ENCODE measurements at places on chromosomes 3 and 15. TPM values are rescaled to one million over a fixed set of nuclear protein-coding genes. Genes with fewer than 3 reads are reported as not detected.
A peak's percentile ranks its signal among the peaks of the same experiment; 100 is the strongest.

The CFAP91 gene
- total RNA-seq = 0.45 TPM

The GXYLT2 gene
- 7.3 TPM for total RNA-seq

The MRPL46 gene
- 68.6 TPM for total RNA-seq

The CTXN2 gene
- not detected for total RNA-seq

The CIB2 gene
- total RNA-seq = 16.4 TPM

The TTC21A gene
- 1.1 TPM for total RNA-seq

The GASK1A gene
- total RNA-seq = 0.59 TPM

The HGD gene
- not detected for total RNA-seq

The PLA2G4F gene
- 5.2 TPM for total RNA-seq

The PLA2G4E gene
- not detected for total RNA-seq

The CDV3 gene
- 159 TPM for total RNA-seq

The LINS1 gene
- 7.7 TPM for total RNA-seq

The ECE2 gene
- not detected for total RNA-seq

The PIERCE2 gene
- 7.2 TPM for total RNA-seq

DNA sequence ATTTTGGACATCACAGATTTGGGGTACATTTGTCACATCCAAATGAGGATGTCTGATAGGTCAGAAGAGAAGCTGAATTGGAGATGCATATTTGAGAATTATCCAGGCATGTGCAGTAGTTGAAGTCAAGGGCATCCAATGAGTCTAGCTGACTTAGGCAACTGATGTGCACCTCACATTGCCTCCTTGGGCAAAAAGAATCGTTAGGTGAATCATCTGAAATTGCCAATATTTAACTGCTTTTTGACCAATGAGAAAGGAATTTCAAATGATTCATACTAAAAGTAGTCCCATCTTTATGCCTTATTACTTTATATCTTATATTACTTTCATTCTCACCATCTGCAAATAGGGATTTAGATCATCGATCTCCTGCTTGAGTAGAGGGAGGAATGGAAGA lies 117.7 kb downstream of the CD47 start:
- no peak for DNase-seq

- DNase-seq = peak; percentile 4
Measured at GRCh38 chr15:64883100-64883581, 28.6 kb upstream of the ANKDD1A start.

- no peak for DNase-seq
Measured at GRCh38 chr3:70824773-70825172, 512.3 kb upstream of the MDFIC2 start.

GRCh38 chr15:94174399-94174802 lies 57.0 kb upstream of the MCTP2 start:
- DNase-seq = no peak

DNA sequence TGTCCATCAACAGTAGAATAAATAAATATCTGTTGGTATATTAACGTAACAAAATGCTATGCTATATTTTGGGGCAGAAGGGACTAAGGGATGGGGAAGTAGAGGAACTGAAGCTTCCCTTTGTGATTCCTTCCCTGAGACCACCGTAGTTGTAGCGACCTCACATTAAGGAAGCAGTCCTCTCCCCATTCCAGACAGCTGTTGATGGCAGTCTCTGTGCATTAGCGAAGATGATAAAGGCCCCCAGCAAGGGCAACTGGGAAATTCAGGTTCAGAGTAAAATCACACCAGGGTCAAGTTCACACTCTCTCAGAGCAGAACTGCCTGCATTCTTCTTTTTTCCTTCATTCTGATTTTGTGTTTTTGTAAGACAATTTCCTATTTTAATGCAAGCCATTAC lies 259.0 kb downstream of the MEX3B start:
- no peak for DNase-seq

GRCh38 chr3:11727207-11727606 lies 83.5 kb upstream of the VGLL4 start:
- no peak for DNase-seq

DNA sequence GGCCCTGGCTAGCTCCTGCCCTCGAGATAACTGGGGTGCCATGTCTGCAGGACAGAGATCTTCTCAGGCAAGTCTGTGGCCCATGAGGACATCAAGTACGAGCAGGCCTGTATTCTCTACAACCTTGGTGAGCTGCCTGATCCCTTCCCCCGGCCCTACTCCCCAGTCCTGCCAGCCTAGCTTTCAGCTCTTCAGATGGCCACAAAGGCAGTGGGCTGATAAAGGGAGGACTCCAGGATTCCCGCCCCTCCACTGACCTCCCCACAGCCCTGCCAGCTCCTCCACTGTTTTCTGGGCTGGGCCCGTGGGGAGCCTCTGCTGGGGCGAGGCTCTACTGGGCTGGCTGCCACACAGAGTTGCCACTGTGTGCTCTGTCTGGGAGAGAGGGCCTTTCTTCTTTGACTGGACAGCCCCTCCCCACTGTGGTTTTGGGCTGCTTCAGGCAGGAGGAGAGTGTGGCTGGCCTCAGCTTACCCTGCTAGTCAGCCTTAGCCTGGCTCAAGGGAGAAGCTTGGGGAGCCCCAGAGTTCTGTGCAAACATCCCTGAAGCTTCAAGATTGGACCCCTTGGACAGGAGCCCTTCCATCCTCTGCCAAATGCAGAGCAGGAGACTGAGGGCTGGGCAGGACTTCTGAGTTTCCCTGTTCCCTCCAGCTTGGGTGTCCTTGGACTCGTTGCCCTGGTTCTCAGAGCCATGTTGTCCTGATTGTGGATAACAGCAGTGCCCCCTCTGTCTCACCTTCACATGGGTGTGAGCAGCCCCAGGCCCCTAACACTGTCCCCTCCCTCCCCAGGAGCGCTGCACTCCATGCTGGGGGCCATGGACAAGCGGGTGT lies 24.4 kb downstream of the PTPN23 start:
- DNase-seq = peak; percentile 72

DNA sequence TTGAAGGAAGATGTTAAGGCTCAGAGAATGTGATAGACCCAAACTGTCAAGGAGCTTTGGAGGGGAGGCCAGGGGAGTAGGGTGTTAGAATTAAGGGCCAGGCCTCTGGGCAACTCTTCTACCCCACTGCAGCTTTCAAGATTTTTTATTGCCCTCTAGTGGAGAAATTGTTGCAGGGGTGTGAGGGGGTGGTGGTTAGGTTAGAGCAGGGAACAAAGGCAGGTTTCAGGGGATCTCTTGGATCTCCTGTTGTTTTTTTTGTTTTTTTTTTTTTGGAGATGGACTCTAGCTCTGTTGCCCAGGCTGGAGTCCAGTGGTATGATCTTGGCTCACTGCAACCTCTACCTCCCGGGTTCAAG lies 1.4 kb upstream of the SEC13 start:
- DNase-seq = no peak

GRCh38 chr3:177484926-177485325 lies 287.6 kb upstream of the TBL1XR1 start:
- no peak for DNase-seq

GRCh38 chr3:13145131-13145825 lies 72.0 kb upstream of the IQSEC1 start:
- peak; percentile 8 for DNase-seq

GRCh38 chr15:72967811-72968530 lies 84.3 kb upstream of the NEO1 start:
- no peak for DNase-seq

DNA sequence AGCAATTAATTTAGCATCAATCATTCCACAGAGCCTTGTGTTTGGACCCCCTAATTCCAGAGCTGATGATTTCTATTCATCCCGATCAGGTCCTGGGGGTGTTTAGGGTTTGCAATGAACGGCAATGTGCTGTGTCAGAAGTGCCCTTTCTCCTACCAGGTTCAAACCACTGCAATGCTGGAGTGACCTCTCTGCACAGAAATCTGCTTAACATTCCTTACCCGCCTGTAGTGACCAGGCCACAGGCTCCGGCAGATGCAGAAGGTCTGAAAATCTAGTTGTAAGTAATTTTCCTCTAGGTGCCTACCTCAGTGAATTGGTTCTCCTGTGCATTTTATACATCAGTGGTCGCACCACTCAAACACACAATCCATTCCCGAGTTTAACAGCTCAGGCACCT lies 725.3 kb upstream of the CFAP20DC start:
- no peak for DNase-seq

- no peak for DNase-seq
Measured at GRCh38 chr3:112321867-112322652, 10.9 kb upstream of the CD200 start.

GRCh38 chr15:77710637-77711036 lies 77.9 kb upstream of the LINGO1 start:
- peak; percentile 38 for DNase-seq

DNA sequence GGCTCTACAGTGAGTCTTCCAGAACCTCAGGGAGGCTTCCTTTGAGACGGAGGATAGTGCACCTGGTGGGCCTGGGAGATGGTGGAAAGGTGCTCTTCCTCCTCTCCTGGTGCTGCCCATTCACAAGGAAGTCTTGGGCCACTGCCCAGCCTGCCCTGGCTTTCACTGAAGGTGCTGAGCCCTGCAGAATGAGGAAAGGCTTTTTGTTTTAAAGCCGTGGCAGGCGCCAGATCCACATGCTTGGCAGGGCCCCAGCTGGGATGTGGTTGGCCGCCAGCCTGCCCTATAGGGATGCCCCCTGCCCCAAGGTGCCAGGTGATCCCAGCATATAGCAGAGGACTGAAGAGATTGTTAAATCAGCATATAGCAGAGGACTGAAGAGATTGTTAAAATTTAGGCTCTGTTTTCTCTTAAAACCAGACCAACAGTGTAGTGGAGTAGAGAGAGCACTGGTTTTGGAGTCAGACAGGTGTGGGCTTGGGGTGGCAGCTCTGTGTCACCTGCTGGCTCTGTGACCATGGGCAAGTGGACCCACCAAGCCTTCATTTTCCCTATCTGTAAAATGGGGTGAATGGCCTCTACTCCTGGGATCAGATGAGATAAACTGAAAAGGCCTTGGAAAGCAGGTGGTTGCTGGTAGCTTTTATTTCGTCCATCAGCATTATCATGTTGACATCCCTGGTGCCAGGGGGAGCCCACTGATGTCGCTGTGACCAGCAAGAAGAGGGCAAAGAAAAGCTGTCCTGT lies 53.3 kb downstream of the SLC6A6 start:
- no peak for DNase-seq

DNA sequence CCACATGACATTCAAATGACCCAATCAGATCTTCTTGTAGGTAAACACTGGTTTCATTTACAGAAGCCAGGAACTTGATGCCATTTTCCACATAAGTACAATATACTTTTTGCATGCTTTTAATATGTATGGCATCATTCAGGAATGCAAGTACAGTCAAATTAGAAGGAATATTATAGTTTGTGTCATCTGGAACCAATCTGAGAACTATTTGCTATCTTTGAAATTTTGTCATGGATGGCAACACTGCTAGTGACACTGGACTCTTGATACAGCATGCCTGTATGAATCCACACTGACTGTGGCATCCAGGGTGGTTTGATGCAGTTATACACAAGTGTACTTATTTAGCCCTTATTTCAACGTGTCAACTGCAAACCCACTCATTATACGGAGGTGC lies 141.6 kb downstream of the EBLN2 start:
- DNase-seq = no peak

GRCh38 chr3:15300323-15301078 lies 31.9 kb downstream of the SH3BP5 start:
- no peak for DNase-seq

DNA sequence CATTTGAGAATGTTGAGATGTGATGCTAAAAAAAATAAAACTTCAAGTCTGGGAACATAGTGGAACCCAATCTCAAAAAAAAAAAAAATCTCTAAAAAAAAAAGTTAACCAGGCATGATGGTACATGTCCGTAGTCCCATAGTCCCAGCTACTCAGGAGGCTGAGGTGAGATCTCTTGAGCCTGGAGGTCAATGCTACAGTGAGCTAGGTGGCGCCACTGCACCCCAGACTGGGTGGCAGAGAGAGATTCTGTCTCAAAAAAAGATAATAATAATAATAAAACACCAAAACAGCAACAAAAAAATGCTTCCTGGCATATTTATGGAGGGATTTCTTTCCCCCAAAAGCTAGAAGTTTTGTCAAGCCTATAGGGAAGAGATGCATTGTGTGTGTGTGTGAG lies 361.6 kb downstream of the ROBO1 start:
- no peak for DNase-seq

GRCh38 chr15:89845305-89845893 lies 30.7 kb upstream of the ANPEP start:
- DNase-seq = no peak

GRCh38 chr3:193418576-193419373 lies 40.2 kb upstream of the ATP13A5 start:
- DNase-seq = no peak

- no peak for DNase-seq
Measured at GRCh38 chr3:194251891-194252560, 99.1 kb downstream of the CPN2 start.

DNA sequence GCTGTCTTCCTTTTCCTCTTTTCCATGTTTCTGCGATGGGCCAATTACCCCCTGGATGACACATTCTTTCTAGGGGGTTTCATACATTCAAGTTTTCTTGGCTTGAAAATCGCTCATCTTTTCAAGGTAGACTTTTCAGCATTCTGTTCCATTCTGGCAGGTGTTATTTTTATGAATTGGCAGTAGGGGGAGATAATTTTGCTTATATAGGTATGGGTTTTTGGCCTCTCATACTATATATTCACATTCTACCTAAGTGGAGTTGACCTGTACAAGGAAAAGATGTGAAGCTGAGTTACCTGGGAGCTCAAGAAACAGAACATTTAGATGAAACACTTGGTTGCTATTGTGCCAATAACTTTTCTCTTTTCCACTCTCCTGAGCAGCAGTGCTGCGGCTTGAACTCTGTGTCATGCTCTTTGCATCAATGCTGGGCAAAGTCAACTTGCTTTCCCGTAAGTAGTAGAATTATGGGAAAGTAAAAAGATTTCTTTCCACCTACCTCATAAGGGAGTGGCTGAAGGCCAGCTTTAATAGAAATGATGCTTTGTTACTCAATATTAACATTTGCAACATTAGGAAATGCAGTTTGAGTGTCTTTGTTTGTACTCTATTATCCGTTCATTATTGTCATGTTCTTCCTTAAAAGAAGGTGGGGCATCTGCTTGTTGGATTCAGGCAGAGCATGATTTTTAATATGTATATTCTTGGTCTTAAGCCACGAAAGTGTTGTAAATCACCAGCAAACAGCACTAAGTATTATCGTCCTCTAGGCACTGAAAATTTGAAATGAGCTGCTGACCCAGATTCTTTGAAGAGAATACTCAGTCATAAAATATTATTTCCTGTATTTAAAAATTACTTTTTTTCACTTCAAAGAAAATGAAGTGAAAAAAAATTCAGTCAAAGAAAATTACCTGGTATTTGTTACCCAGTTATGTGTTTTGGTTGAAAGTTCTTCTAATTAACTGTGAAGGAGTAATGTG lies 27.7 kb upstream of the MFSD1 start:
- DNase-seq = no peak

GRCh38 chr3:172059532-172059931 lies 20.2 kb downstream of the FNDC3B start:
- no peak for DNase-seq

Measured in left ventricle myocardium superior (tissue), 1 donor.